Mesothelial cell of epicardium (in vitro differentiated cells): ENCODE measurements at places on chromosomes 3 and 15.

DNA sequence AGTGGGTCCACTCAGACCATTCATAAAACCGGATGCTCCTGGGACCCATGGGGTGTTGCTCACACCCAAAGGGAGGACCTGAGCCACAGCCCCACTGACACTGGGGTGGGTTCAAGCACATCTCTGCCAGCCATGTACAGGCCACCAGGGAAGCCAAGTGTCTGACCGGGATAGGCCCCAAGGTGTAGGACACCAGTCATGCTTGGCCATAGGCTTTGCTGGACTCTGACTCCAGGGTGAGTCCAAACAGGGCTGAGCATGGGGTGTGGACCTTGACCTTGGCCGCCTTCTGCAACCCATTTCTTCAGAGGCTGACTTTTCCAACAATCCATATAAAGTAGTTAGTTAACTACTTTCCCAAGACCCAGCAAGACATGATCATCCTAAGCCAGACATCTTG is 31.4 kb upstream of the DUSP7 start:
- DNase-seq = no peak
- H3K27ac ChIP-seq = peak overlapping the region; percentile 40
- H3K4me3 ChIP-seq = no peak overlapping the region

DNA sequence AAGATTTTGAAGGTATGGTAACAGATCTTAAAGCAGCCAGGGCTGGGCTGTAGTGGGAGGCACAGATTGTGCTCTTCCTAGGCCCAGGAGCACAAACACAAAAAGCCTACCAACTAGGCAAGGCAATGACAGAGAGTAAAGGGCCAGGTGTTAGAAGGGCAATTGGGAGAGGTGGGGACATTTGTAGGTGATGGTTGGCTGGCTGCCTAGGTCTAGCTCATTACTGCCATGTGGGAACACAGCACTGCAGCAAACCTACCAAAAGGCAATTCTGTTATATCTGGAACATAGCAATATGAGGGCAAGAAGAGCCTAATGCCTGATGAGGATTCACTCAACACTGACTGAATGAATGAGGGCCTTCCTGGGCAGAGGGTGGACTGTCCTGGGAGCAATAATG is 30.4 kb downstream of the ARHGEF3 start:
- H3K4me3 ChIP-seq = no peak overlapping the region
- H3K36me3 ChIP-seq = peaks cover 20% of the 10 kb centered on the region
- peaks cover 46% of the 10 kb centered on the region for H3K4me1 ChIP-seq
- H3K27ac ChIP-seq = no peak overlapping the region

DNA sequence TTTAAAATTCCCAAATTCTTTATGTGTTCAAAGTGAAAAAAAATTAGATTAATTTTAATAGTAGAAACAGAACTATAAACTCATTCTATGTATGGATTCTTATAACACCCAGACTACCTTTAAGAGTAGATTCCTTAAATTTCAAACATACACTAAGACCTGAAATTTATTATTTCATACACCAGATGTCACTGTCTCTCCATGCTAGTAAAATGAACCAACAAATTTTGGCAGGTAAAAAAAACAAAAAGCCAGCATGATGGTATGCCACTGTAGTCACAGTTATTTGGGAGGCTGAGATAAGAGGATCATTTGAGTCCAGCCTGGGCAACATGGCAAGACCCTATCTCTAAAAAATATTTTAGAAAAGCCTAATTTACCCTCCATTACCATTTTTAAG is 461.3 kb upstream of the NAALADL2 start:
- H3K4me3 ChIP-seq = no peak overlapping the region
- no peak for DNase-seq
- no peaks in the 10 kb centered on the region for H3K4me1 ChIP-seq
- H3K27me3 ChIP-seq = no peaks in the 10 kb centered on the region
- H3K27ac ChIP-seq = no peak overlapping the region
- H3K36me3 ChIP-seq = no peaks in the 10 kb centered on the region

DNA sequence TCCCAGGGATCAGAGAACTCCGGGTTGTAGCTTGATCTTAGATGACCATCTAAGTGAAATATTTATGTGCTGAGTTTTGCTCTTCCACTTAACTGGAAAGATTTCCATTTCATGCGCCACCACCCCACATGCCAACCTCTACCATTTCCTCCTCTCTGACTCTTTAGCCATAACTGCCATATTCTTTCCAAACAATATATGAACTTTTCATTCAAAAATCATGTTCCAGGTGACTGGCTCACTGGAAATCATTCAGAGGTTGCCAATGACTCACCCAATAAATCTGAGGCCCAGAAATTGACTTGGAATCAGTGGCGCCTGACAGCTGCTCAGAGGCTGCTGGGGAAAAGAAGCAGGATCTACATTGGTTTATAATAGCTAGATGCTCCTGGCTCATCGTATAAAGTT is 31.6 kb upstream of the FAM174B start:
- no peak overlapping the region for H3K4me3 ChIP-seq
- DNase-seq = no peak
- peaks cover 11% of the 10 kb centered on the region for H3K4me1 ChIP-seq
- H3K36me3 ChIP-seq = peaks cover 12% of the 10 kb centered on the region
- no peak overlapping the region for H3K27ac ChIP-seq

GRCh38 chr3:8555725-8556472 is 54.3 kb downstream of the LMCD1 start:
- H3K36me3 ChIP-seq = peaks cover 3% of the 10 kb centered on the region
- no peak for DNase-seq
- H3K27ac ChIP-seq = peak overlapping the region; percentile 61
- peaks cover 18% of the 10 kb centered on the region for H3K4me1 ChIP-seq
- no peaks in the 10 kb centered on the region for H3K27me3 ChIP-seq
- no peak overlapping the region for H3K4me3 ChIP-seq

DNA sequence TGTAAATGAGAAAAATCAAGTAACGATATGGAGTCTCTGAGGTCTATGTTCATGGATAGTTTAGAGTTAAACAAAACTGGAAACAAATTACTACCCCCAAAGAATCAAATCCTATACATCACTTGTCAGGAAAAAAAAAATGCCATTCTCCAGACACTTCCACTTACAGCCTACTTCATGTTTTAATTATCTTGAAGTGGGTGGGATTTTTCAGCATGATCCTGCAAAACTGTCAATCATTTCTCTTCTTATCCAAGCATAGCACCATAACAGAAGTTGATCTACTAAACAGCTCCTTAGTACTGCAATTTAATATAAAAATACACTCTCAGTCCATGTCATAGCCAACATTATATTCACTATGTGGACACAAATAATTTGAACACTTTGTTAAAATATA is 833.9 kb downstream of the TUSC7 start:
- no peaks in the 10 kb centered on the region for H3K27me3 ChIP-seq
- no peaks in the 10 kb centered on the region for H3K36me3 ChIP-seq
- no peak overlapping the region for H3K27ac ChIP-seq
- no peak for DNase-seq
- no peak overlapping the region for H3K4me3 ChIP-seq
- H3K4me1 ChIP-seq = peaks cover 35% of the 10 kb centered on the region

DNA sequence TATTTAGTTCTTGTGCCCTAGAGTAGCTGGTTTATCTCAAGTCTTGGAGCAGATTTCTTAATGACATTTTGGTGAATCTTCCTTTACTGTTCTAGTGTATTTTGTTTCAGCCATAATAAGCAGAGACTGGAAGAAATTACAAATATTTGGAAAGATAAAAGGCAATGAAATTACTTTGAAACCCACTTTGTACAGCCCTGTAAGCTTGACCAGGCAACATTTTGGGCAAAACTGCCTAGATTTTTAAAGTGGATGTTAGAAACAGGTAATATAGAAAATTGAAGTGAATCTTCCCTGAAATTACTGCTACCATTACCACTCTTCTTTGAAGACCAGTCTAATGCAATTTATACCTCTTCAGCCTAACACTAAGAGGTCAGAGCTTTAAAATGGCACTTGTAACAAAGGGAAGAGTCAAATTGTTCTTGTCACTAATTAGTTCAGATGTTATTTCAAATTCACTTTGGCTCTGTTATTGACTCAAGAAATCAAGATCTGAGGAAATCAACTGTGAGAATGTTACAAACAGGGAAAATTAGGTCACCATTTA is 589.4 kb downstream of the NLGN1 start:
- no peaks in the 10 kb centered on the region for H3K27me3 ChIP-seq
- H3K4me3 ChIP-seq = no peak overlapping the region
- no peak overlapping the region for H3K27ac ChIP-seq

- H3K27me3 ChIP-seq = no peaks in the 10 kb centered on the region
- peak overlapping the region; percentile 88 for H3K27ac ChIP-seq
- peaks cover 22% of the 10 kb centered on the region for H3K4me1 ChIP-seq
- no peaks in the 10 kb centered on the region for H3K36me3 ChIP-seq
- no peak overlapping the region for H3K4me3 ChIP-seq
These were observed 126.1 kb downstream of the SERPINI1 start for GRCh38 chr3:167861649-167862048.

GRCh38 chr15:89116404-89116803 is 28.1 kb downstream of the ABHD2 start:
- no peaks in the 10 kb centered on the region for H3K27me3 ChIP-seq
- H3K36me3 ChIP-seq = peaks cover 11% of the 10 kb centered on the region
- no peak overlapping the region for H3K27ac ChIP-seq
- DNase-seq = no peak

GRCh38 chr3:25150199-25150598 is 277.9 kb upstream of the RARB start:
- no peak overlapping the region for H3K4me3 ChIP-seq
- H3K36me3 ChIP-seq = no peaks in the 10 kb centered on the region
- H3K27me3 ChIP-seq = no peaks in the 10 kb centered on the region
- peaks cover 81% of the 10 kb centered on the region for H3K4me1 ChIP-seq
- no peak for DNase-seq

GRCh38 chr3:3907023-3907422 is 107.8 kb downstream of the LRRN1 start:
- H3K27ac ChIP-seq = no peak overlapping the region
- H3K36me3 ChIP-seq = peaks cover 16% of the 10 kb centered on the region
- peaks cover 6% of the 10 kb centered on the region for H3K4me1 ChIP-seq
- H3K4me3 ChIP-seq = no peak overlapping the region
- H3K27me3 ChIP-seq = no peaks in the 10 kb centered on the region

GRCh38 chr3:129330409-129330808 is 51.7 kb downstream of the HMCES start:
- H3K4me1 ChIP-seq = no peaks in the 10 kb centered on the region
- no peak for DNase-seq
- H3K27me3 ChIP-seq = peaks cover 2% of the 10 kb centered on the region

GRCh38 chr3:50673931-50674330 is 796 bp upstream of the DOCK3 start:
- H3K4me1 ChIP-seq = peaks cover 26% of the 10 kb centered on the region
- no peaks in the 10 kb centered on the region for H3K36me3 ChIP-seq
- peak overlapping the region; percentile 62 for H3K4me3 ChIP-seq
- no peak overlapping the region for H3K27ac ChIP-seq
- no peak for DNase-seq

DNA sequence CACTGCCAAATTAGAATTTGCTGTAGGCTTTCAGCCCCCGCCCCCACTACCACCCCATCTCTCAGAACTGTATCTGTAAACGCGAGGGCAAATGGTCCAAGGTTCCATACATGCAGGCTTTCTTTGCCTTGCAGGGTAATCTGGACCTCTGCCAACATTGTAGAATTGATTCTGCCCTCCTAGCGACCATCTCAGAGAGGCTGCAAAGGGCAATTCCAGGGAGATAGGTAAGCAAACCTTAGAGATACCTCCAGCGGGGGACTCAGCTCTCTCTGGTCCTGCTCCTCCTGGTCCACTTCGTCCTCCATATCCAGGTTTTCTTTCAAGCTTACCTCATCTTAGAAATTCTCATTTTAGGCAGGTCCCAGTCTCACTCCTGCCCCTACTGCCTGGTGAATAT is 64.4 kb downstream of the SLMAP start:
- H3K36me3 ChIP-seq = no peaks in the 10 kb centered on the region
- no peak for DNase-seq
- peak overlapping the region; percentile 51 for H3K27ac ChIP-seq
- H3K4me1 ChIP-seq = peaks cover 64% of the 10 kb centered on the region
- no peak overlapping the region for H3K4me3 ChIP-seq
- no peaks in the 10 kb centered on the region for H3K27me3 ChIP-seq

DNA sequence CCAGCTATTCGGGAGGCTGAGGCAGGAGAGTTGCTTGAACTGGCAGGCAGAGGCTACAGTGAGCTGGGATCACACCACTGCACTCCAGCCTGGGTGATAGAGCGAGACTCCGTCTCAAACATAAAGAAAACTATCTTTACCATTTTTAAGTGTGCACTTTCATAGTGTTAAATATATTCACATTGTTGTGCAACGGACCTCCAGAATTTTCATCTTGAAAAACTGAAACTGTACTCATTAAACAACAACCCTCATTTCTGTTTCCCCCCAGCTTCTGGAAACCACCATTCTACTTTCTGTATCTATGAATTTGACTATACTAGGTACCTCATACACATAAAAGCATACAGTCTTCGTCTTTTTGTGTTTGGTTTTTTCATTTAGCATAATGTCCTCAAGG is 375.1 kb downstream of the SHQ1 start:
- H3K4me1 ChIP-seq = no peaks in the 10 kb centered on the region
- H3K27me3 ChIP-seq = no peaks in the 10 kb centered on the region
- H3K36me3 ChIP-seq = no peaks in the 10 kb centered on the region

DNA sequence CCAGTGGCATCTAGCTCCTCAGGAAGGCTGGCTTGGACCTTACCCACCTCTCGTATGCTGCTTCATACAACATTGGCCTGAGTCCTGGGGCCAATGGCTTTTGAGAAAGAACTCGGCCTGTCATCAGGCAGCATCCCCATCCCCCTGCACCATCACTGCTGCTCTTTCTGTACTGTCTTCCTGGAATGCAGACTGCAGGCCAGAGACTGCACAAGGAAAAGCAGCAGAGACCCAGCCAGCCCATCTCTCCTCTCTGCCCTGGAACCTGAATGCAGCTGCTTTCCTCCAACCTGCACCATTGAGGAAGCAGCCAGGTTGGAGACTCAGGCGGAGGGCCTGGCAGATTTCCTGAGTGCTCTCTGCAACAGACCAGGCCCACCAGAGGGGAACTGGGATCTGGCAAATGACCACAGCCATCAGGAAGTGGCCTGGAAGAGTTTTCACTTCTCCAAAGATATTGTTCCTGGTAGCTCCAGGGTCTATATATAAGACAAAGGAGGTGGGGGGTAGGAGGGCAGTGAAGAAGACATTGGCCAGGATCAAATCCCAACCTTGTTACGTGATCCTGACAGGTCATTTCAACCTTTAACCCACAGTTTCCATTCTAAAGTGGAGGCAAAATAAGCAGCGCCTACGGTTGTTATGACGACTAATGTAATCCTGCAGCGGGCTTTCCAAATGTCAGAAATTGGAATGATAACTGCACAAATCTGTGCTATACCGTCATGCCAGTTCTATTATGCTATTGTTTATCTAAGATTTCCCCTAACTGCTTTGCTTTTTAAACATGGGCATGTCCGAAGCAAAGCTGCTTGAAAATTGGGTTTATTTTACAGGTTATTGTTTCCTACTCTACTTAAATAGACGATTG is 24.4 kb upstream of the RAB7A start:
- DNase-seq = no peak
- no peaks in the 10 kb centered on the region for H3K27me3 ChIP-seq
- no peak overlapping the region for H3K27ac ChIP-seq
- H3K4me1 ChIP-seq = no peaks in the 10 kb centered on the region
